ENCODE measurements at places on chromosomes 13 and 19.

- peak; percentile 69 for DNase-seq
Observed at GRCh38 chr19:2302319-2303210, 5.4 kb downstream of the LINGO3 start.

DNA sequence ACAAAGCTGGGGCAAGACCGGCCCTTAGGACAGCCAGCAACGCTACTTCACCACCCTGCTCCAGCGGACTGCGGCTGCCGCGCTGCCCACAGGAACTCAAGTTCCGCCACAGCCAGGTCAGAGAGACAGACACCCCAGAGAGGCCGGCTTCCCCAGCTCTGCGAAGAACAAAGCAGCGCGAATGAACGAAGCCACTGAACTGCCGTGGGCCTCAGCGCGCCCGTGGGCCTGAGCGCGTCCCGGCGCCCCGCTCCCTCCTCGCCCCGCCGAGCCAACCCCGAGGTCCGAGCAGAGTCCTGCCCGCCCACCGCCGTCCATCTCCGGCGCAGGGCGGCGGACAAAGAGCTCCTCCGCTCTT, 158.4 kb downstream of the RNF17 start:
- no peak for DNase-seq

- DNase-seq, result no peak
Observed at GRCh38 chr13:20142927-20143480, 17.8 kb downstream of the GJA3 start.

DNA sequence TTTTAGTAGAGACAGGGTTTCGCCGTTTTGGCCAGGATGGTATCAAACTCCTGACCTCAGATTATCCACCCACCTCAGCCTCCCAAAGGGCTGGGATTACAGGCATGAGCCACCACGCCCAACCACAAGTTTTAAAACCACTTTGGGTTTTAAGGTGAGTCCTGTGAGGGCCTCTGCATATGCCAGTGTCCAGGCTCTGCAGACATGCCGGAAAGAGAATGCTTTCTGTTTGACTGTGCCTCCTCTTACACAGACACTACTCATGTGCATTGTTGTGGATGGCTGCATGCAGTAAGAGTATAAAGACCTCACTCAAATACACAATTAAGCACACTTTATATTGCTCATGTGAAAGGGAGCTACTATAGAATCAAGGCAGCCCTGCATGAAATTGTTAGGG, 20.8 kb upstream of the SLC25A30 start:
- no peak for DNase-seq

GRCh38 chr19:29445246-29445645, 80.5 kb upstream of the VSTM2B start:
- DNase-seq, result no peak

GRCh38 chr19:604355-604754, 14.7 kb downstream of the HCN2 start:
- DNase-seq, result peak; percentile 39

All from CD4-positive, alpha-beta T cell treated with Interleukin-15 for 1 hour (primary cell).